ENCODE measurements at places on chromosomes 4 and X.
A peak's percentile ranks its signal among the peaks of the same experiment; 100 is the strongest.

GRCh38 chr4:89258506-89258905 lies 49.1 kb downstream of the GPRIN3 start:
- DNase-seq: no peak

DNA sequence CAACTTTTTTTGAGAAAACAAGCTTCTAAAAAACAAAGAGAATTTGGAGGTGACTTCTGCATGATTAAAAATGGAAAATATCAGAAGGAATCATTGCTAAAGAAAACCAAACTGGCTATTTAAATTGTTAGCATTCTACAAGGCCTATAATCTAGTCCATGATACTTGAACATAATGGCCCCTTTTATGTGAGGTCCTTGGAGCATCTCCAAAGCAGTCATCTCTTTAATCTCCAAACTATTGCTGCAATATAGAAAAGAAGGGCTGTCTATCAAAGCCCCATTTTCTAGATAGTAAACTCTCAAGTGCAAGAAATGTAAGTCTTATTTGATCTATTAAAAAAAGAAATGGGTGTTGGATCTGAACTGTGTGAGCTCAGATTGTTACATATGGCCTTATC lies 615.1 kb downstream of the CENPC start:
- DNase-seq: no peak

DNA sequence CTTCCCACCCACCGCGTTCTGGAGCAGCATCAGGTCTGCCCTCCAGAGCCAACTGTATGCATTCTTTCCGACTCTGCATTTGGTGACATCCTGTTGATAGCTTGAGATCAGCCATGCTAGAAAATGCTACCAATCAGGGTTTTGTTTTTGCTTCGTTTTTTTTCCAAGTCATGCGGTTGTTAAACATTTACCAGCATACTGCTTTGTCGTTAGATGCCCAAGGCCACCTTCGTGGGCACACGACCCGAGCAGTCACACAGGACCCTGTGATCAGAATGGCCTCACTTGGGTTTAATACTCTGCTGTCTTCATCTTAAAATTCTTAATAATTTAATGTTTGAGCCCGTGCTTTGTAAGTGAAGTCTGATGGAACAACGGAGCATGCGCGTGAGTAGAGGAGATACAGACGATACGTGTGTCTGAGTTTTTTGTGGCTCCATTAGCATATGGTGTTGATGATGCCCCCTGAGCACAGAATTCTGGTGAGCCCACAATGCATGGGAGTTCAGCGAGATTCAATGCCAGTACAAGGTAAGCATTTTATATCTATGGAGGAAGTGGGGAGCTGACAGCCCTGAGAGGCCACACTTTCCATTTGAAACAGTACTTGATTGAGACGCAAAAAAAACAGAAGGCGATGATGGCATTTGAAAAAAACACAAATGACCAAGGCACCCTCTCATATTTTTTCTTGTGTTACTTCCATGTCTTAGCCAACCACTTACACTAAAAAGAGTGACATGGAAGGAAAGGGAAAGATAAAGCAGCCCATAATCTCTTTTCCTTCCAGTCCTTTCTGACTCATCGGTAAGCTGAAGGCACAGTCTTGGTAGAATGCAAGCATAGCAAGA lies 323.6 kb downstream of the BCOR start:
- DNase-seq: peak; percentile 19

- no peak for DNase-seq
Measured at GRCh38 chrX:1423215-1423614, 29.5 kb downstream of the ASMTL start.

GRCh38 chr4:108058685-108059440 lies 69.2 kb downstream of the HADH start:
- DNase-seq: no peak

DNA sequence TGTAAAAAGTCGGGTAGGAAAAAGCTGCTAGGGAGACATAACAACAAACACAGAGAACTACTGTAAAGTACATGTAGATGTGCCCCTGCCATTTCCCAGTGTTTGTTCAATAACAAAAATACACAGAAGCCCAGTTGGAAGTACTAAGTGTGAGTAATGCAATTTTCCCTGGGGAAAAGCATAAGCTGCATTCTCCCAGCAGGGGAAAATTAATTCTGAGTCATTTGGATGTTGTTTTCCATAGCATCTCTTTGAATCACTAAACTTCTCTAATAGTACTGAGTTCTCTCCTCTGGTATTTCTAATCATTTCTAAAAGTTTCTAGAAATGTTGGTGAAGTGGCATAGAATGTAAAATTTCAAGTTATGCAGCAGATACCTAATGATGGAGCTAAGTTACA lies 1114.9 kb downstream of the C4orf33 start:
- no peak for DNase-seq

DNA sequence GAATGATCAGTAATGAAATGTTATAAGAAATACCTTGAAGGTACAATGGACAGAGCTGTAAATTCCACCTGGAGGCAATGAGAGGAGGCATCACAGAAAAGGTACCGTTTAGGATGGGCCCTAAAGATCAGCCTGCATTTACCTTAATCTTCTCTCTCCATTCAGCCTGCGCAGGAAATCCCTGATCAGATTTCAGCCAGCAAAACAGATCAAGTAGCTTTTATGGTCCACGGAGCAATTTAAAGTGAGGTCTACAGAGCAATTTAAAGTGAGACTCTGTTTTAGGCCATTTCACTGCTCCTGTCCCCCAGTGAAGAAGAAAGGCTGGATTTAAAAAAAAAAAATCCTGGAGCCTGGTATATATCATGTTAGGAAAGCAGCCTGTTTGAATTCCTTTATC lies 195.1 kb upstream of the VCX start:
- no peak for DNase-seq

DNA sequence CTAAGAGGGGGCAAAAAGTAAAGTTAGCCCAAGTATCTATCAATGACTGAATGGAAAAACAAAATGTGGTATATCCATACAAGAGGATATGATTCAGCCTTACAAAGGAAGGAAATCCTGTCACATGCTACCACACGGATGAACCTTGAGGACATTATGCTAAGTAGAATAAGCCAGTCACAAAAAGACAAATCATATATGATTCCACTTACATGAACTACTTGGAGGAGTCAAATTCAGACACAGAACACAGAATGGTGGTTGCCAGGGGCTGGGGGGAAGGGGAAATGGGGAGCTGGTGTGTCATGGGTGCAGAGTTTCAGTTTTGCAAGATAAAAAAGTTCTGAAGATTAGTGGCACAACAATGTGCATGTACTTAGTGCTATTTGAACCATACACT lies 101.8 kb downstream of the SH3KBP1 start:
- DNase-seq: peak; percentile 78

GRCh38 chr4:123616951-123617461 lies 220.4 kb downstream of the SPRY1 start:
- DNase-seq: peak; percentile 4

GRCh38 chr4:77308843-77309242 lies 151.8 kb downstream of the CCNG2 start:
- DNase-seq: no peak

- DNase-seq: no peak
Measured at GRCh38 chr4:137370206-137370633, 162.1 kb downstream of the PCDH18 start.

GRCh38 chrX:55867708-55868107 lies 150.2 kb downstream of the RRAGB start:
- DNase-seq: no peak

GRCh38 chrX:122703762-122704161 lies 480.3 kb upstream of the GRIA3 start:
- no peak for DNase-seq

DNA sequence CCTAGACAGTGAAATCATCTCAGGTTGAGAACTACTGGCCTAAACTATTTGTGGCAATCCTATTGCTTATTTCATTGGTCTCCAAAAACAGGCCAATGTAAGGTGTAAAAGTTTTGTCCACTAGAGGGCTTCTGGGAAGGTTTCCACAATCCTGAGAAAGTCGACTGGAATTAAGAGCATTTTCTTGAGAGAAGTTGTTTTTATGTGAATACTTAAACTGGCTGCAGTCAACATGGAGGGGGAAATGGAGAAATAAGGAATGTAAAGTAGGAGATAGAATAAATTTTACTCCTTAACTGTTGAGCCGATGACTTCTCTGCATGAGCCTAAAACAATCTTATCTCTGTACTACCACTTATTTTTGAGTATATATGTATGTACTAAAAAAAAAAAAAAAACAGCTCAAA lies 11.0 kb upstream of the EIF4E start:
- DNase-seq: no peak

DNA sequence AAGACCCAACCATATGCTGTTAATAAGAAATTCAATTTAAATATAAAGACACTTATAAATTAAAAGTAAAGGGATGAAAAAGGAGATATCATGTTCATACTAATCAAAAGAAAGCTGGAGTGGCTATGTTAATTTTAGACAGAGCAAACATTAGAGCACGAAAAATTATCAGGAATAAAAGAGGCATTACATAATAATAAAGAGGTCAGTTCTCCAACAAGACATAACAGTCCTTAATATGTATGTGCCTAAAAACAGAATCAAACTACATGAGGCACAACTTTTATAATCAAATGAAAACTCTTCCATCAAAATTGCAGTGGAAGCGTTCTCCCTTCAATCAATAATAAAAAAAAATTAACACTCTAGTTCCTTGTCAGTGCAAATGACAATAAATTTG lies 62.6 kb downstream of the ARHGEF6 start:
- DNase-seq: no peak

DNA sequence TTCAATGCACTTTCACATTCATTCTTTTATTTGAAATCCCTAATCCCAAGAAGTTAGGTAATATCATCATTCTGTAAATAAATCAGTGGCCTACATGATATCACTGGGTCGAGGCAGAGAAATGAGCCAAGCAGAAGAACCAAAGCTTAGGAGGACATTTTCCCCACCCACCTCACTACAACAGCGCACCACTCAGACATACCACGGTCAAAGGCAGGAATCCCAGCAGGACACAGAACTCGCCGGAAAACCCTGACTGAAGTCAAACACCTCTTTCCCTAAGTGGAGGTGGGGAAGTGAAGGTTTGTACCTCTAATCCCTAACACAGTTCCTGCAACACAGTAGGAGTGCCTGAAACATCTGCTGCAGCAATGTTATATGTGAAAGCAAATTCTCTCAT lies 21.5 kb downstream of the RELL1 start:
- DNase-seq: no peak

GRCh38 chrX:123525123-123525725 lies 207.6 kb downstream of the THOC2 start:
- no peak for DNase-seq

GRCh38 chr4:3871881-3872833 lies 106.0 kb downstream of the ADRA2C start:
- no peak for DNase-seq

GRCh38 chr4:75995727-75996126 lies 5.0 kb upstream of the SDAD1 start:
- DNase-seq: no peak

GRCh38 chr4:48410812-48411211 lies 69.5 kb downstream of the SLAIN2 start:
- no peak for DNase-seq

Data from stimulated activated CD4-positive, alpha-beta T cell treated with anti-CD3 and anti-CD28 coated beads, Interleukin-1b, Interleukin-23, amount 100 ng/mL, for 48 hours (primary cell).